Activated CD4-positive, alpha-beta T cell treated with anti-CD3 and anti-CD28 coated beads for 4 hours (primary cell): ENCODE measurements at places on chromosomes 5 and 9.

- DNase-seq: no peak
Measured at GRCh38 chr5:33742181-33742580, 149.6 kb downstream of the ADAMTS12 start.

DNA sequence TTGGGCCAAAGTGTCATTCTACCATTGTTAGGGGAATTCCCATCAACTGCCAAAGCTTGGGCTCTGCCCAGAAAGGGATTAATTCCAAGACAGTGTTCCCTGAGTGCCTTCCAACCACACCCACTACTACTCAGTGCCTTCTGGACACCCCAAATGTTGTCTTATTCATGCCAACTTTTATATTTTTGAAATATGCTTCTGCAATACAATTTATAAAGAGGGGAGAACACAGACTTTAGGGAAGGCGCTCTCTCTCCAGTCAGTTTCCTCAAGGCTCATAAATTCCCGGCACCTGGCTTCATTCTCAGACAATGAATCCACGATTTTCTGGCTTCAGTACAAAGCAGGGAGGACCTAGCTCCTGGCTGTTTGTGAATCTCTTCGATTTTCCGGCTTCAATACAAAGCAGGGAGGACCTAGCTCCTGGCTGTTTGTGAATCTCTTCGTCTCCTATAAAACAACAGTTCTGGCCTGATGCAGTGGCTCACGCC, 120.1 kb upstream of the MYO10 start:
- DNase-seq: no peak

- DNase-seq: no peak
Measured at GRCh38 chr5:17482790-17483189, 15.2 kb upstream of the TAF11L2 start.

DNA sequence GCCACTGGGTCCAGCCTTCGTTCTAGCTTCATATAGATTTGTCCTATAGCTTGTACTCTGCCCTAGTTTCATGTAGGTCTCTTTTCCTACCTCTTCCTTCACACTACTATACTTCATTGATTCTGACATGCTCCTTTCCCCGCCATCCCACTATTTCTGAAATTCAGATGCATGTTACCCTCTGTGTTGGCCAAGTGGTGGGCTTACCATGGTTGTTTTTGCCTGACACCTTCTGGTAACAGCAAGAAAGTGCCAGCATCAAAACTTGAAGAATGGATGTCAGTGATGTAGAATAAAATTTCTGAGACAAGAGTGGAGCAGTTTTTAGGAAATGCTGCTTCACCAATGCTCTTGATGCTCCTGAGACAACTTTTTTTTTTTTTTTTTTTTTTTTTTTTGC, 19.5 kb upstream of the SERINC5 start:
- no peak for DNase-seq

DNA sequence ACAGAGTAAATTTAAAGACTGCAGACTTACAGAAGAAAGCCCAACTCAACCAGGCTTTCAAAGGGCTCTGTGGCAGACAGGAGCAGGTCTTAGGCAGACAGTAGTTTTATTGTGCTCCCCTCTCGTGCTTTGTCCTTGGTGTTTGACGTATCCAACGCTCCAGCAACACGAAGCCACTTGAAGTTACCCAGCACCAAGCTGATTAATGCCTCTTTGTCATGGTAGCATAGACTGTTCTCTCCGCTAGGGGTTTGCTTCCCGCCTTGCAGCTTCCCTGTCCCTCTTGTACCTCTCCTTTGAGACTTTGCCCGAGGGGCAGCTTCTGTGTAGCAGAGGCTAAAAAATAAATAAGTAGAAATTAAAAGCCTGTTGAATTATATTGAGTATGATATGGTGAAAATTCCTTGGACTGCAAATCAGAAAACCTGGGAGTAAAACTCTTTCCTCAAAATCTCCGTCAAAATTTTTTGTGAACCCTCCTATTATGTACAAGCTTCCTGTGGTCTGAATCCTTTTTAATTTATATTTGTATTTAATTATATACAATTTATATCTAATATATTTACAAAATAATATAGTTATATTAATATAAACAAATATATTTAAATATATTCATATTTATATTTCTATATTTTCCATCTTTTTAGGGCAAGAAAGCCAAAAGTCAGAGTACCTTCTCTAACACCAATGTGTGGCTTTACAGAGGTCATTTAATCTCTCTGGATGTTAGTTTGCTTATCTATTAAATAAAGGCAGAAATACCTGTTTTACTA, 405.4 kb downstream of the DMAC1 start:
- DNase-seq: no peak

DNA sequence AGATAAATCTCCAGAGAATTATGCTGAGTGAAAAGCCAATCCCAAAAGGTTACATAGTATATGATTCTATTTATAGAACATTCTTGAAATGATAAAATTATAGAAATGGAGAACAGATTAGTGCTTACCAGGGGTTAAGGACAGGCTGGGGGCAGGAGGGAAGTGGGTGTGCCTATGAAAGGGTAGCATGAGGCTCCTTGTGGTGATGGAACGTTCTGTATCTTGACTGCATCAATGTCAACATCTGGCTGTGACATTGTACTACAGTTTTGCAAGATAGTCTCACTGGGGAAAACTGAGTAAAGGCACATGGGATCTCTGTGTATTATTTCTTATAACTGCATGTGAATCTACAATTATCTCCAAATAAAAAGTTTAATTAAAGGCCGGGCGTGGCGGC, 22.3 kb downstream of the ORM2 start:
- DNase-seq: no peak

DNA sequence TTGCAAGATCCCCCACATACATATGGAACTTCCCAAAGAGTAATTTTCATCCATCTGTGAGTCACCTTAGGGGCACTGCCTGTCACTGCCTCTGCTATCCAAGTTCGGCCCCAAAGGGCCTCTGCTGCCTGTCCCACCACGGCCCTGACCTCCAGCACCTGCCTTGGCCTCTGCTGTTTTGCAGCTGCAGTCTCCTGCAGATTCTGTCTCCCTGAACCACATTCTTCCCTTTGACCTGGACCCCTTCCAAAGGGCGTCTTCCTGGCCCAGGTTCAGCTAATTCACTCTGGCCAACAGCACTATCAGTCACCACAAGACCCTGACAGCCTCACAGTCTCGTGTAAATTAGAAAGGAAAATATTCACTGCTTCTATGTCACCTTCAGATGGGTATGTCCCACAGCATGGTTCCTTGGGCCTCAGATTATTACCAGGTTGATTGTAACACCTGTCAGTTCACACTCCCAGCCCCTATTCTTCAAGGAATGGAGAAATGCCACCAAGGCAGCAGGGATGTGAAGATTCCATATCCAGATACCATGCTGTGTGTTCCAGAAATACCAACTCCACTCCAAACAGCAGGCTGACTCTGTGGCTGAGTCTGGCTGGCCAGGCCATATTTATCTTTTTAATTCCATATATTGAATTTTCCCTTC, 479.3 kb downstream of the ARHGEF28 start:
- DNase-seq: no peak

DNA sequence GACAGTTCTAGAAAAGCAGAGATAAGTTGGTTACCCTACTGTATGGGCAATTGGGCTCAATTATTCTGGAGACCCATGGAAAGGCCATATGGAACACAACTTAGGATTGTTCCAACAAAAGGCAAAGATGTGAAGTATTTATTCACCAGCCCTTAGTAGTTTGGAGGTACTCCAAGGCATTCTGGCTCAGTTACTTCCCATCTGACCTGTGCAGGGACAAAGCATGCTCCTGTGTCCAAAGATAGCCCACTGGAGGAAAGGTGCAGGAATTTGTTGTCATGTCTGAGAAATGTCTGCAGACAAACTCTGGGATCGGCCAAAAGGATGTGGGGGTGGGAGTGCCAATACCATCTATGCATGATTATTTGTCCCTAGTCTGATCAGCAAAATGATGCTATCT, 279.5 kb upstream of the PTGER4 start:
- DNase-seq: no peak

GRCh38 chr9:22700171-22700570, 253.5 kb downstream of the DMRTA1 start:
- DNase-seq: no peak

- DNase-seq: no peak
Measured at GRCh38 chr5:101018299-101018698, 115.2 kb upstream of the ST8SIA4 start.

- DNase-seq: no peak
Measured at GRCh38 chr5:35185518-35185917, 44.8 kb downstream of the PRLR start.

DNA sequence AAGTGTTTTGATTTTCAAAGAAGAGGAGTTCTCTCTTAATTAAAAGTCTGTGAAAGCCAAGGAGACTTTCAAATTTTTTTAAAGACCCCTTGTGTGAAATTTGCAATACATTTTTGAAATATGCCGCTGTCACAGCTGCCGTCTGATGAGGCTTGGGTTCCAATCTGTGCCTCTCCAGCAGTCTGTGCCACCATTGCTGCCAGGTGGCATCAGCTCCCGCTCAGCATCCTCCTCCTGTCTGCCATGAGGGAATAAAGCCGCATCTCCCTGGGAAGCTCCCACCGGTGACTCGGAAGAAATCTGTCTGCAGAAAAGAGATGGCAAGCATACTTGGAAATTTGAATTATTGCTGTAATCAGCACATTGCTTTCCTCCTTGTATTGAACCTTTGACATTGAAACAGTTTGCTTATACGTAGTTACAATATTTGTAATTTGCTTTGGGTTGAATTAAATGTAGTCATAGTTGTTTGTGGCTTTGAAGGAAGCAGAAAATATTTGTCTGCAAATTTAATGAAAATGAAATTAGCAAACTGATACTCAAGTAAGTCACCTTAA, 145.7 kb upstream of the SNX2 start:
- no peak for DNase-seq
